ENCODE measurements at places on chromosomes 3 and 15. TPM values are rescaled to one million over a fixed set of nuclear protein-coding genes. Genes with fewer than 3 reads are reported as not detected.

DNA sequence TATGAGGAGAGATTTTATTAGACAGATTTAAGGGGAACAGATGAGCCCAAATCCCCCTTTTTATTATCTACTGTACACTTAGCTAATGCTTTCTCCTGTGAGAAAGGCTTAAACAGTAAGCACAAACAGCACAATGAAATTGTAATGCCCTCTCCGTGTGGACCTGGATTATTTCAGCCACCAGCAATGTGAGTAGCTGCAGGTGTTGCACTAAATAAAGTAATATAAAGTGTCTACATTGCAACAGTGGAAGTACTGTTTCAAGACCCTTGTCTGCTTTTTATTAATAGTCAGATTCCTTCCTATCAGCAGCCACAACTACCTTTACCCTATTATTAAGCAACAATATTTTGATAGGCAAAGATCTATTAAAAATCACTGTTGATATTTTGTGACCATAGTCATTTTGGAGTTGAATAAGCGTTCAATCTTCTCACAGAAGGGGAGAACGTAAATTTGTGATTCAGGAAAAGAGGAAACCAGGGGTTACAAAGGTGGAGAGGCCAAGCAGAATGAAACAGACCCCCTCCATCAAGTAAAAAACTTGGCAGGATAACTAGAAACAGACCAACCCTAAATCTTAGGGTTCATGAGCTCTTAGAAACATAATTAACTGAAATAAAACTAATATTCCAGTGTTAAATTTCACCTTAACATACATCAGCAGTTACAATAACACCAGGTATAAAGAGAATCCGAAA lies 422.6 kb downstream of the MECOM start:
- no peak for DNase-seq

- no peak for DNase-seq
These were observed 92.9 kb downstream of the TPRA1 start for GRCh38 chr3:127497676-127498075.

DNA sequence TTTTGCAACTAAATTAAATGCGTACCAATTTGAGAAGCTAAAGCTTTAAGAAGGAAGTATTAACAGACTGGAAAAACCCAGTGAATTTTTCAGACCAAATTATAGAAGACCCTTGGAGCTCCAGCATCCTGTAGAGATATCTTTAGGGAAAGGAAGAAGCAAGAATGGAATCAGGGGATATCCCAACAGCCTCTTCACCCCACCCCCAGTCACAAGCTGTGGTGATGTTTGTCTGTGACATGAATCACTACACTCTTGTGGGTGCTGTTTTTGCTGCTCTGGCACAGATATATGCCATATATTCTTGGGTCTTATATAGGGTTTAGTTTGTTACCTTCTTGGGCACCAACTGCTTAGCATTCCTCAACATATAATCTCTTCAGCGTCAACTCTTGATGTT lies 78.5 kb upstream of the BCL6 start:
- no peak for DNase-seq

DNA sequence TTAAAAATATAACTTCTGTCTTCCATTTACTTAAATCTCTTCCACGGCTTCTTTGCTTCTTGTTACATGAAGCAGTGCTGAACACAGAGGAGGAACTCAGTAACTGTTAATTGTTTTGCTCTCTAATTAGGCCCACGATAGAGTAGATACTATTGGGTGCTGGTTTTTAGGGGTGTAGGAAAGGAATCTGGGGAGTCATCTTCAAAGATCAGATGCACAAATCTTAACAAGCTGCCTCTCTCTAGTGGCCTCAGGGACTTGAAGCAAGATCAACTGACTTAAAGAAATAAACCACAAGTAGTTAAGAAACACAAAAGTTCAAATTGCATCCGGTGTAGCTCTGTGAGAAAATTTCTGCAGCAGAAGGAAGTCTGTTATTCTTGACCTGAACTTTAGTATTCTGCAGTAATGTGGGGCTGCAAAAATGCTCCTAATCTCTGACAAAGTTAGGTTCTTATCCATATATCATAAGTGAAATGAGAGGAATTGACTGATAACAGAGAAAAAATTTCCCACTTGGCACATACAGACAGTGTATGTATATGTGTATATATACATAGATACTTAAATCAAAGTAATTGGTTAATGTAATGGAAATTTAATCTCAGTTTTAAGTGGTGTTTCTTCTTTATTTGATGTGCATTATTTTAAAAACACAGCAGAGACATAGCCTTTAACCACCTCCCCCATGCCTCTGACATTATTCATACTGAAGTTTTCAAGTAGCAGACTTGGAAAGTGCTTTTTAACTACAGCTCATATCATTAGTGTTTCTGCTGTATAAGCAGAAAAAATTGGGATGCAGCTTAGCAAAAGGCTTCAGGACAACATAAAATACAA lies 51.8 kb downstream of the CHST2 start:
- DNase-seq: no peak

DNA sequence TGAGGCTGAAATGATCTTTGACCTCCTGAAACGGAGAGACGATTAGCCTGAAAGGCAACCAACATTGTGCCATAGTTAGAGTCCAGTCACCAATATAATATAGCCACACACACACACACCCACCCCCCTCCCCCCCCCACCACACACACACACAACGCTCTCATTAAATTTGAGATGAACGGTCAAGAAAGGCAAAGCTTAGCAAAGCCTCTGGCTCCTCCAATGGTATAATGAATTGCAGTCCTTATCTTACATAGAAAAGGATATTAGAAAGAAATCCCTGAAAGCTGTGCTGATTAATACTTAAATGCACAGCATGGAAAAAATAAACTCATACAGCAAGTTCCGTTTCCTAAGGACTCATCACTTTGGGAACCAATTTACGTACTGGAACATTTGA lies 876 bp upstream of the ZNF385D start:
- DNase-seq: no peak

The RAB6B gene
- 8.5 TPM for polyA plus RNA-seq

The MAP1A gene
- 5.3 TPM for polyA plus RNA-seq

The CTXN2 gene
- polyA plus RNA-seq: 0.02 TPM

The ETV5 gene
- polyA plus RNA-seq: 17.4 TPM

All from SK-N-SH (cell line).